ENCODE measurements at places on chromosomes 4 and X.
A peak's percentile ranks its signal among the peaks of the same experiment; 100 is the strongest.

GRCh38 chr4:182185491-182185890 lies 57.7 kb upstream of the TENM3 start:
- peak; percentile 36 for DNase-seq

DNA sequence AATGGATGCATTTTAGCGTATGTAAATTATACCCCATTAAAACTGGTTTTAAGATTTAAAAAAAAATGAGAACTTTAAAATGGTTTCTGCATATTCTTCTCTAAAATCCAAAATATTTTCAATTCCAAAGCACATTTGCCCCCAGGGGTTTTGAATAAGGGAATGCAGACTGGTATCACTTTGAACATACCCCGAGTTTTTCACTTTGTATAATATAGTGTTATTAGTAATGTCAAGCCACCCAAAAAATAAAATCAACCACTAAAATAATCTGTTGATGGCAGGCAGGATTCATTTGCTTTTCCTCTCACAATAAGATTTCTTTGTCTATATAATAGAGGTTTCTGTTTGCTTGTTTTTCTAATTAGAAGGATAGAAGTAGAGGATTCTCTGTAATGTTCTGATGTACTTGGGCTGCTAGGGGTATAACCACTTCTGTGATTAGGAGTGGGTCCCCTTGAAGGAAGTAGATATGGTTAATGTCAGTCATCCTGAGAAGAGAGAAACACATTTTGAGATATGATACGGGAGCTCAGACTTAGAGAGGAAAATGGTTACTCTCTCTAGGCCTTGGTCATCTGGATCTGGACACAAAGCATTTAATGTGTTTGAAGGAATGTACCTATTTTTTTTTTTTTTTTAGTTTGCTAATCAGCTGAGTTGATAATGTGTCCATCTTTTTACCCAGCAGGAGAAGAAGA lies 9.3 kb upstream of the LIN54 start:
- no peak for DNase-seq

DNA sequence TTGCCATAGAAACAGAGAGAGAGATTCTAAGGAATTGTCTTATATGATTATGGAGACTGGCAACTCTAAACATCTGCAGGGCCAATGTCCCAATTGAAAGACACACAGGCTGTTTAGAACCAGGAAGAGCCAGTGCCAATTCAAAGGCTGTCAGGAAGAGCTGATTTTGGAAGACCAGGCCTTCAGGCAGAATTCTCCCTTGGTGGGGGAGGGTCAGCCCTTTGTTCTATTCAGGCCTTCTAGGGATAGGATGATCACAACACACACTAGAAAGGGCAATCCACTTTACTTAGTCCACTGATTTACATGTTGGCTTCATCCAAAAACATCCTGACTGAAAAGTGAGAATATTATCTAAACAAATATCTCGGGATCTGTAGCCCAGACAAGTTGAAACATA lies 15.2 kb downstream of the C4orf46 start:
- DNase-seq: no peak

GRCh38 chr4:138685316-138685715 lies 330.3 kb upstream of the NOCT start:
- no peak for DNase-seq

- no peak for DNase-seq
Observed at GRCh38 chr4:183945741-183946140, 40.6 kb downstream of the STOX2 start.

- no peak for DNase-seq
Observed at GRCh38 chrX:110287605-110288004, 30.3 kb downstream of the AMMECR1 start.

DNA sequence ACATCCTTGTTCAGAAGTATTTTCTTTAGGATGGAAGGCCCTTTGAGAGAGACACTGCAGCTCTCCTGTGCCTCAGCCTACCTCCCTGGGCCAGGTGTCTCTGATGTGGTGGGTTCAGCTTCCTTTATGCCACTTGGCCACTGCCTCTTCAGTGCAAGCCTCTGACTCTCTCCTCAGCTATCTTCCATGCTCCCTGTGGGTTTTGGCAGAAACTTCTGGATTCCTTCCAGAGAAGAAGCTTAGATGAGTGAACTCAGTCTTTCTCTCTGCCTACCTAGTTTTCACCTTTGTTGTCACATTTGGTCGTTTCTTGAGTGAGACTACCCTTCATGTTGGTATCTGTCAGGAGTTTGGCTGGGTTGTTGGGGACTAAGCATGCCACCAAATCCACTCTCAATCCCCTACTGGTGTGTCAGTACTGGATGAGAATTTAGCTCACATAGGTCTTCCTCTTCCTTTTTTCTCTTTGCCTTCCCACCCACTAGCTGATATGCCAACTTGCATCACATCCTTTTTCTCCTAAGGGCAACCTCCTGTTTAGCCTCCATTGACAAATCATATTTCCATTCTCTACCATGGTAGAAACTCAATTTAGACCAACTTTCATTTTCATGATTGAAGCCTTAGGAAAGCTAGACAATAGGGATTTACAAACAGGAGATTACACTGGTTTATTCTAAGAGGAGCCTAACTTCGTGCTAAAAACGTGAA lies 32.0 kb downstream of the IL15 start:
- no peak for DNase-seq

DNA sequence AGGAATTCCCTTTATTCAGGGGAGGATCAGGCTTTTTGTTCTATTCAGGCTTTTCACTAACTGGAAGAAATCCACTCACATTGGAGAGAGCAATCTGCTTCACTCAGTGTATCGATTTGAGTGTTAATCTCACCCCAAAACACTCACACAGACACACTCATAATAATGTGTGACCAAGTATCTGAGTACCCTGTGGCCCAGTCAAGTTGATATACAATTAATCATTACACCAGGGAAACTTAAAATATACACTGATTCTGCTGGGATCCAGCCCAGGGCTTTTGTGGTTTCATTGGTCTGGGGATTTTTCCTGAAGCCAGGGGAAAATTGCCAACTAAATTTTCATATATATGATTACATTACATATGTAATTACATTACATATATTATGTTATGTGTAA lies 44.0 kb upstream of the GATB start:
- no peak for DNase-seq

DNA sequence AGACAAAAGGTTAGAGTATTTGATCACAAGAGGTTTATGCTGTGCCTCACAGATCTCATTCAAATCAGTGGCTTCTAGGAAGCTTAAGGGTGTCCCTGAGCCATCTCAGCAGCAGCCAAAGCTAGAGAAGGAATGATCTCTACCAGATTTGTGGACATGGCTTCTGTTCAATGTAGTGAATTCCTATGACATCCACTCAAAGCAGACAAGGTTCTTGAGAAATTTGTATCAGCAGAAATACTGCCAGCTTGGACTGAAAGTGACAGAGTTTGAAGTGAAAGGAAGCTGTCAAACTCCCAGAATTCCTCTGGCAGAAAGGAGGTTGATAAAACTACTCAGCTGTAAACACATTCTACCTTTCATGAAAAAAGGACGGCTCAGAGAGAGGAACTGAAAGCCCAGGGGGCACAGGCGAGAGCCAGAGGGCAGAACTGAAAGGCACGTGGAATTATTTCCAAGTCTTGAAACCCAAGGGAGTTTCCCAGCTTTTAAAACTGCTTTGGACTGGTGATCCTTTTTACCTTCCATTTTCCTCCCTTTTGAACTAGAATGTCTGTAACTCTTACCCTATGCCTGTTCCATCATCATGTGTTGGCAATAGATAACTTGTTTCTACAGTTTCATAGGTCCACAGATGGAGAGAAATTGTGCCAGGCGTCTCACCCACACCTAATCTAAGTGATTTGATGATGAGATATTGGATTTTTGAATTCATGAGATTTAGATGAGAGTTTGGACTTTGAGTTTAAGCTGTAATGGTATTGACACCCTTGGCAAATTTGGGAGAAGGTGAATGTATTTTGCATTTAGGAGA lies 14.5 kb upstream of the MED14 start:
- DNase-seq: no peak

- DNase-seq: no peak
Observed at GRCh38 chrX:19774905-19775304, 112.5 kb downstream of the SH3KBP1 start.

DNA sequence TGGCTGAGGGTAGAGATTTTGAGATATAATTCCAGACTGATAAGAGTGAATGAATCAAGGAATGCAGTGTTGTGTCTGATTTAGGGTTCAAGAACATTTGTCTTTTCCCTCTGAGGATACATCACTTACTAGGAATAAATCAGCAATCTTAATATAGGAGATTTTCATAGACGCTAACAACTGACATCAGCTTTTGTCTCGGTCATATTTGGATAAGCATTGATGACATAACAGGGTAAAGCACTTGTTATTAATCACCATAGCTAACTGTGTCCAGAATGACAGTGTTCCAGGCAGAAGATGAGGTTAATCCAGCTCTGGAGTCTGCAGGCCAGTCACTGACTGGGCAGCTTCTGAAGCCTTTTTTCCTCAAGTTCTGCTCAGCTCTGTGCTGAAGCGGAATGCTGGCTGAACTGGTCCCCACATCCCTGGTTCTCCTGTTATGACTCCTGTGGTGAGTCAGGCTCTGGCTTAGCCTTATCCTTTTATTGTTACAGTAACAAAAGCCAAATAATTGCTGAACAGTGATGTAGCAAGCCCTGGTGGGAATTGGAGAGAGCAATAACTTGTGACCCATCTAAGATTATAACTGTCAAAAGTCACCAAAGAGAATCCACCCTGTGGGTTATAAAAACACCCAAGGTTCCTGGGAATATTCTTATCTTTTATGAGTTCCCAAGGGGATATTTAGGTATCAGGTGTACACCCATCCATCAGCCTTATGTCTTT lies 41.8 kb downstream of the FNIP2 start:
- peak; percentile 65 for DNase-seq

GRCh38 chr4:177281351-177281909 lies 28.2 kb upstream of the NEIL3 start:
- no peak for DNase-seq

GRCh38 chrX:2321411-2321810 lies 179.4 kb downstream of the DHRSX start:
- no peak for DNase-seq

- DNase-seq: no peak
Observed at GRCh38 chr4:65943076-65943475, 272.8 kb upstream of the EPHA5 start.

GRCh38 chrX:46865281-46865680 lies 28.4 kb downstream of the RP2 start:
- no peak for DNase-seq

DNA sequence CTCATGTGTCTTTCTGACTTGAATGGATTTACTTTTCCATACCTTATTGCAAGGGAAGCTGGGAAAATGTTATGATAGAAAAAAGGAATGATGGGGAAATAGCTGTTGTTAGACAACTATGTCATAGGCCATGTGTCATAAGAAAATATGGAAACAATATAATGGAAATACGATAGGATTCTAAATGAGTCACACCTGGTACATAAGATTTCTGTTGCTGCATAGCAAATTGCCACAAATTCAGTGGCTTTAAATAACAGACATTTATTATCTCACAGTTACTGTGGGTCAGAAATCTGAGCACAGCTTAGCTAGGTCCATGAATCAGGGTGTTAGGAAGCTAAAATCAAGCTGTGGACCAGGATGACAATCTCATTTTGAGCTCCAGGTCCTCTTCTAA lies 44.6 kb upstream of the ANKRD50 start:
- DNase-seq: no peak

GRCh38 chr4:20354120-20354519 lies 102.4 kb downstream of the SLIT2 start:
- no peak for DNase-seq

GRCh38 chr4:80233390-80233789 lies 33.1 kb upstream of the FGF5 start:
- DNase-seq: no peak

DNA sequence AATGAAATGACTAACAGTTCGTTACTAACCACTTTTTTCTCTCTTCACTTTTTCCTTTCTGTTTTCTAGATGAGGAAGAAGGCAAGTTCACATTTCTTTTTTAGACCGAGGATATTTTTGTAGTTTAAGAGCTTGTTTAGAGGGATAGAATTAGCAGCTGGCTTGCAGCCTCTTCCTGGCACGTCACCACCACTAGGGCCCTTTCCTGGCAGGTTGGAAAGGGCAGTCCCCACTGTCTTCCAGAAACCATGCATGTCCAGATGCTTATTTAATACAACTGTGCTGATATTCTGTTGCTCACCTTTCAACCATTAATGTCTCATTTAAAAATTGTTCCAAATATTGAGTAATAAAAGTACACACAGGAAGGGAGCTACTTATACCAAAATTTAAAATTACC lies 209.5 kb upstream of the PACRGL start:
- DNase-seq: peak; percentile 43

- DNase-seq: no peak
Observed at GRCh38 chrX:17007134-17007768, 60.8 kb downstream of the REPS2 start.

- no peak for DNase-seq
Observed at GRCh38 chr4:124727331-124727890, 14.9 kb upstream of the ANKRD50 start.

- no peak for DNase-seq
Observed at GRCh38 chrX:115023139-115023538, 5.7 kb upstream of the IL13RA2 start.

GRCh38 chr4:73589887-73590801 lies 30.1 kb downstream of the RASSF6 start:
- no peak for DNase-seq

DNA sequence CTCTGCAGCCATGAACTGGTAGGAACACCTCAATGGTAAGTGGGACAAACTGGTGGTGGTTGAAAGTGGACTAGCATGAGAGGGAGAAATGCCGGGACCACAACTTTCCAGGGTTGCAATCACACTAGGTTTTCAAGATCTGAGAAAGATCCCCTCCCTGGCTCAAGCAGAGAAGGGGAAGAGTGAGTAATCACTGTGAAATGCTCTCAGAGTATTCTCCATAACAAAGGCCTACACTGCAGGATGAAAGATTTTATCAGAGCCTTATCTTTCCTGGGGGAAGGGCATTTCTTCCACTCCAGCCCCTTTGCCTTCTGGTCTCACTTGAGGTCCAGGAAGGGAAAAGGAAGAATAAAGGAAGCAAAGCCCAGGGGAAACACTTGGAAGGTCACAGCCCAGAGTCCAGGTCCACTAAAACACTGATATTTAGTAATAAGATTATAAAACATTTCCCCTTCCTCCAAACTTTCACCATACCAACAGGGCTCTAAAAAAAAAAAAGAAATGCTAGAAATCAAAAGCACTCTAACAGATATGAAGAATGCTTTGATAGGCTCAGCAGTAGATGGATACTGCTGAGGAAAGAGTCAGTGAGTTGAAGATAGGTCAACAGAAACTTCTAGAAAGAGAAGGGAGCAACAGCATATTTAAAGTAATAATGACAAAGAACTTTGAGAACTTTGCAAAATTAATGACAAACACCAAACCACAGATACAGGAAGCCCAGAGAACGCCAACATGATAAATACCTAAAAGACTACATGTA lies 95.9 kb downstream of the WDFY3 start:
- DNase-seq: no peak

Measured in left hindlimb (tissue), 1 donor.